ENCODE measurements at places on chromosomes 13 and 19. TPM values are rescaled to one million over a fixed set of nuclear protein-coding genes. Genes with fewer than 3 reads are reported as not detected.

DNA sequence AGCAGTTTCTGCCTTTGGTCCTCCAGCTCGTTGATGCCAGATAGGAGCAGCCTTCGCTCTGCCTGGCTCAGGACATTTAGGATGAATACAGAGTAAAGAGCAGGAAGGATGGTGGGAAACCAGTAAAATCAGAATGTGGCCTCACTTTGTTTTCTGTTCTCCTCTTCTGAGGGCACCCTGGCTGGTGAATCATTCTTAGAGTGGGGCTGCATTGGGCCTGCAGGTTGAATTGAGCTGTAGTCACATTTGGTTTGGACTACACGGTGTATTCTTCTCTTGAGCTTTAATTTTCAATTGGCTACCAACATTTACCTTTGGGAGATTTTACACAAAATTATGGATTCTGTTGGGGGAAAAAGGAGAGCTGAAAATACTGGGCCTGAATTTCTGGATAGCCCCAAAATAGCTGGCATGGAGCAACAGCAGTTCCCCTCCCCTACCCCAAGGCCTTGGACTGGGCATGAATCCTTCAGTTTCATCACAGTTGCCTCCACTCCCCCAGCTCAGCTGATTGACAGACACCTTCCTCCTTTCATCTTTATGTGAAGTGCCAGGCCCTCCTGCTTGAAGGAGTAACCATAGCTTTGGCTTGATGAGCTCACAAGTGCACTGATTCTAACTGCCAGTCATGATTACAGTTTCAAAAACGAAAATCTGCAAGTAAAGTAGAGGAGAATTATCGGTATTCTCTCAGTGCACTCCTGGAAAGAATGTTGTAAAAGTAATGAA is 24.3 kb downstream of the ERCC5 start:
- no peak for DNase-seq

DNA sequence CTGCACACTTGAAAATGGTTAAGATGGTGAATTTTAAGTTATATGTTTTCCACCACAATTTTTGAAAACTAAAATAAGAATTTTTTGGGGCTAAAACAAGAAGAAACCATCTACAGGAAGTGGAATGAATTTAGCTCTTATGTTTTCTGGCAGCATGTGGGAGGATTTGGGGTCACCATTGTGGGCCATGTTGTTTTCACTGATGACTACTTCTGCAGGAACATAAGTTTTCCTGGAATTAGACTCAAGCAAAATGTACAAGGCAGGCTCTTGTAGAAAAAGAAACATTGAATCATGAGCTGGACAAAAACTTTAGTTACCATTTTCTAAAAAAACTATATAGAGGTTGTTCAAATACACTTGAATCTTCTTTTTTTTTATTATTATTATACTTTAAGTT is 125.3 kb upstream of the C1QTNF9B start:
- no peak for DNase-seq

DNA sequence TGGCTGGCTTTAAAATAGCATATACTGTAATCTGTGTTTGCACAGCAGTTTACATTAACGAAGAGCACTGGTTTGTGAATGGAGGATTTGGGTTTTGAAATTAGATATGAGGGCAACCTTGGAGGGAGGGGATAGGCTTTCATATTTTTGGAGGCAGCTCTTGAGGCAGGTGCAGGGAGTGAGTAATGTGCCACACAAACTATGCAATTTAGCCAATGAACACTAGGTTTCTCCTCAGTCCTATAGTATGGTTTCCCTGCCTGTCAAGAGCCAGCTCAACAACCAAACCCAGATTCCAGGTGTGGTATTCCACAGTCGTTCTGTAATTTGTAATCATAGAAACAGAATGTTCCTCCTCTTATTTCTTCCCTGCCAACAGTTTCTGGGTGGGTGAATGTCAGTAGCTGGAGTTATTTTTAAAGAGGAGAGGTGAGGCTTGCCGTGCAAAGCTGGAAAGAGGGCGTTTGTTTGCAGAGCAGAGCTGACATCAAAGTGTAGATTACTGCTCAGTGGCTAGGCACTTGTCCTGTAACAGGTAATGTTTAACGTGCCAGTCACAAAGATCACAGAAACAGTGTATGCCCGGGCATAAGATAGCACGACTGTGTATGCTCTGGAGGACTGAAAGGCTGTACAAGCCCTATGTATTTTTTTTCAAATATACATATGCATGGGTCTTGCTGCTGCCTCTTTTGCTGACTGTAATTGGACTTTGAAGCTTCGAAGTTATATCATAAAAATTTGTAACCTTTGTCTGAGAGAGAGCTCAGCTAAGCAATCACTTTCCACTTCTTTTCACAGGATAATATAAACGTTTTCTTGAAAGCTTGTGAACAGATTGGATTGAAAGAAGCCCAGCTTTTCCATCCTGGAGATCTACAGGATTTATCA is 124.2 kb downstream of the LMO7 start:
- DNase-seq = peak; percentile 25

- no peak for DNase-seq
Observed at GRCh38 chr19:55459551-55459949, 1.9 kb downstream of the ISOC2 start.

GRCh38 chr13:106906426-106906996 is 338.6 kb upstream of the ARGLU1 start:
- no peak for DNase-seq

DNA sequence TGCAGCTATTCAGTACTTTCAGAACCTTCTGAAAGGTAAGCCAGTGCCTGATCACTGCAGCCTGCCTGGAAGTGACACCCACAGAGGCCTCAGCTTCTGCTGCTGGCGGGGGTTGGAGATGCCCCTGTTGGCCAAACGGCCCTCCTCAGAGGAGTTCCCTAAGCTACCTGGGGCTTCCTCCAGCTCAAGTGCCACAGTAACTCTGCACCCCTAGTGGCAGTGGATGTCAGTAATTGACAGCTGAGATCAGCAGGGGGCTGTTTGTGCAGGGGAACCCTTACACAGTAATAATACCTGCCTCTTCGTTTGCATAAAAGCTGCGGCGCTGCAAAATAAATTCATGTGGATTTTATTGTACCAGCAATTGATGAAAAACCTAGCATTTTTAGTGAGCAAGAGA is 28.9 kb downstream of the TDRD12 start:
- DNase-seq = no peak

DNA sequence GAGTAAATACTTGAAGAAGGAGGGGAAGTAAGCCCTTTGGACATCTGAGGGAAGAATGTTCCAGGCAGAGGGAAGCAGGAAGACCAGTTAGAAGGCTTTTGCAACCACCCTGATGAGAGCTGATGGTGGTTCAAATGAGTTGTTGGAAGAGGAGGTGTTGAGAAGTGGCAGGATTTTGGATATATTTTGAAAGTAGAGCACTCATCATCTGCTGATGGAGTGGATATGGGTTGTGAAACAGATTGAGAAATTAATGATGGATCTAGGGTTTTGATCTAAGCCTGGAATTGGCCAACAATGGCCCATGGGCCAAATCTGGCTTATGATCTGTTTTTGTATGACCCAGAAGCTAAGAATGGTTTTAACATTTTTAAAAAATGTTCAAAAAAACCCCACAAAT is 230.7 kb downstream of the NDFIP2 start:
- no peak for DNase-seq

DNA sequence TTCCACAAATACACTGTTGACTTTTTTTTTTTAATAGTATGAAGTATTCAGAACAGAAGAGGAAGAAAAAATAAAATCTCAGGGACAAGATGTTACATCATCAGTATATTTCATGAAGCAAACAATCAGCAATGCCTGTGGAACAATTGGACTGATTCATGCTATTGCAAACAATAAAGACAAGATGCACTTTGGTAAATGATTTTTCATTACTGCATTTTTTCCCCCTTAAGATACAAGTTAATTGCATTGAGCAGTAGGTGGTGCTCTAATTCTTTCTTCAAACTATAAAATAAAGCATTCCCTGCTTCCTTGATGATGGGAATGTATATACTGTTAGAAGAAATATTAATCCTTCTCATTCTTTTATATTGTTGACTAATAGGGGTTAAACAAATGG is 17.1 kb downstream of the UCHL3 start:
- no peak for DNase-seq

DNA sequence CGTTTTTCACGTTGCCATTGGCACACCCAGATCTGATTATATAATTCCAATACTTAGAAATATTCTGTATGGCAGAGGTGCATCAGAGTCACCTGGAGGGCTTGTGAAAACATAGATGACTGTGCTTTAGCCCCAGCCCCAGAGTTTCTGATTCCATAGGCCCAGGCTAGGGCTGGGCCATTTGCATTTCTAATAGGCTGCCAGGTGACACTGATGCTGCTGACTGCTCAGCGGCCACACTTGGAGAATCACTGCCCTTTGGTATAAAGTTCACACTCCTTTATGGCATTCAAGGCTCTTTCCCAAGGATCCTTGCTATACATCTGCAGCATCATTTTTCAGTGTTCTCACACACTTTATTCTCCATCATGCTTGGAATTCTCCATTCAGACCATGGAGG is 137.1 kb downstream of the AKAP11 start:
- DNase-seq = no peak

DNA sequence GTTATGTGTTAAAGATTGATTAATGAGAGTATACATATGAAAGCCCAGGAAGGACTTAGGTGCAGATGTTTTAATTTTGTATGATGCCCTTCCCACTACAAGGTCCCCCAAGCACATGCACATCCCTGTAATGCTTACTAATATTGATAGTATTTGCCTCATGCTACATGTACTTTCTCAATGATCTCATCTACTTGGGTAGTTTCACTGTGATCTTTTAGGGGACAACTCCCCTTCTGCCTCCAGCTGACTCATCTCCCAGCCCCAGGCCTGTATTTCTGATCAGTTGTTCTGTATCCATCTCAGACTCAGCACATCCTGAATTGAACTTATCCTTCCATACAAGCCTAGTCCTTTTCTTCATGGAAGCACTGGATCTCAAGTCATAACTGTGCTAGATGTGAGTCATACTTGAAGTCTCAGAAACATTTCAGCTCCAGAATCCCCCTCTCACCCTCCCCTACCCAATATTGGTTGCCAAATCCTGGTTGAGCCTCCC is 49.4 kb upstream of the INTS6 start:
- DNase-seq = no peak

IL27RA gene
- 4.8 TPM for polyA plus RNA-seq

B3GNT3 gene
- polyA plus RNA-seq = 6.5 TPM

NCAN gene
- not detected for polyA plus RNA-seq

TMEM38A gene
- polyA plus RNA-seq = 4.2 TPM

GNA15 gene
- 9.6 TPM for polyA plus RNA-seq
